ENCODE measurements at places on chromosomes 3 and 15.

- DNase-seq: no peak
These were observed 4.7 kb upstream of the ARHGEF3 start for GRCh38 chr3:56806407-56806806.

GRCh38 chr3:117706037-117706436 lies 996.5 kb downstream of the TUSC7 start:
- DNase-seq: no peak

GRCh38 chr15:31367730-31368344 lies 41.2 kb downstream of the KLF13 start:
- no peak for DNase-seq

DNA sequence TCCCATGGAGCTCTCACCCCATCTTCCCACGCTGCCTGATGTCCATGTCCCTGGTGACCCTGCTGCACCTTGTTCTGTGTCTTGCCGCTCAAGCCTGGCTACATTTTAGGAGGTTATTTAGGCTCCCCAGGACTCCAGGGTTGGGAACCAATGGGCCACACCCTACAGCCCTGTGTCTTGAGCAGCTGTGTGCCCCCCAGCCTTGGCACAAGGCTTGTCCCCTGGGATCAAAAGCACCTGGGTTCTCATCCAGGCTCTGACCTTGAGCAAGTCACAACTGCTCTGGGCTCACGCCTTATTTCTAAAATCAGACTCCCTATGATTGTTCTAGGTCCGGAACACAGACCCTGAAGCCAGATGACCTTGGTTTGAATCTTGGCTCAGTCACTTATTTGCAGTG lies 14.1 kb downstream of the SPSB4 start:
- DNase-seq: no peak

DNA sequence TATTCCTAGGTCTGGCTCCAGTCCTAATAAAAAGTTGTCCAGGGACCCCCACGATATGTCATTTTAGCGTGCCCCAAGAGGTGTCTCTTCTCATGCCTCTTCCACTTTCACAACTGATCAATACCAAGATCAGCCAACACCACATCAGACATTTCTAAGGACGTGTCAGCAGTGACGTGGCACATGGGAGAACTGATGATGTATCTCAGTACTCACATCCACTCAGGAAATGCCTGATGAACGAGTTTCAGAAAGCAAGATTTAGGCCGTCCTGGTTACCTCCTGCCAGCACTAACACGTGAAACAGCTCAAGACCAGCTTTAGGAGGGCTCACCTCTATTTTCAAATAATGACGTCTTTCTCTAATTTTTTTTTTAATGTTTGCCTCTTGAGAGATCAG lies 19.6 kb downstream of the VGLL4 start:
- no peak for DNase-seq

DNA sequence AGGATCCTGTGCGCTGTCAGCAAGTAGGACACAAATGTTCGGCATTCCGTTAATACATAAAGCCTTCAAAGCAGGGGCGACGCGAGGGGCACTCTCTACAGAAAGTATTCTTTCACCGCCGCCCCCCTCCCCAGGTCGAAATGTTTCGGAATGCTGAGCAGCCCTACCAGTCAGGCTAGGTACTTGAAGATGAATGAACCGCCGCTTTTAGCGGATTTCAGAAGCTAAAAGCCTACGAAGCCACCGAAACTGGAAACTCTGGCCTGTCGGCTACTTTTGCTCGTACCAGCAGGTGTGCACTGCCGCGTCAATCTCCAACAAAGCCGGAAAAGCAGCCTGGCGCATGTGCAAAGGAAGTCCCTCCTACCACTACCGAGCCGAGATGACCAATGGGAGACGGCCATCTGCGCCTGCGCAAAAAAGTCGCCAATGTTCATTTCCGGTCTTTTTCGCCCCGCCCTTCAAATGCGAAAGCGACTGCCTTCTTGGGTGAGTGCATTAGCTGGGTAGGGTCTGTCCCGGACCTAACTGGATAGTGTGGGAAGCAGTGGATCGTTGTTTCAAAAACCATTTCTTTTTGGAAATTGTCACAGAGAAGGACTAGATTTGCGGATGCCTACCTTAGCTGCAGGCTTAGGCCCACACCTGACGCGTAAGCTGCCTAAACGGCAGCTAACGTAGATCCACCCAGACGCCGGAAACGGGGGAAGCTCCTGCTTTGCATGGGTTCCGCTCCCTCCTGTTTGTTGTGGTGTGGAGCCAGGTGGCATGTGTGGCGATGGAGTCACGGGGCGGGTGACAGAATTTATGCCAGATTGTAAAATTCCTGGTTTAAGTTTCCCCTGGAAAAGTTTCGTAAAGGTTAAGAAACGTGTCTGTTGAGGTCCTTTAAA lies at the start of gene WDR5B:
Gene WDR5B, minus strand, starts transcription at position 301 of the 893 bp plus-strand sequence. CDS start 534 bp downstream, outside the sequence.
- DNase-seq: peak; percentile 97

Data from endothelial cell (in vitro differentiated cells).